ENCODE measurements at places on chromosomes 3 and 15. TPM values are rescaled to one million over a fixed set of nuclear protein-coding genes. Genes with fewer than 3 reads are reported as not detected.

GRCh38 chr3:50423543-50423942 is 64.2 kb upstream of the TMEM115 start:
- H3K36me3 ChIP-seq = no peaks in the 10 kb centered on the region
- H3K4me1 ChIP-seq = peaks cover 21% of the 10 kb centered on the region
- no peaks in the 10 kb centered on the region for H3K27me3 ChIP-seq
- DNase-seq = peak; percentile 37

GRCh38 chr15:68503213-68503612 is 71.2 kb upstream of the ITGA11 start:
- H3K27me3 ChIP-seq = no peaks in the 10 kb centered on the region
- H3K27ac ChIP-seq = no peak overlapping the region
- peaks cover 22% of the 10 kb centered on the region for H3K4me1 ChIP-seq

DNA sequence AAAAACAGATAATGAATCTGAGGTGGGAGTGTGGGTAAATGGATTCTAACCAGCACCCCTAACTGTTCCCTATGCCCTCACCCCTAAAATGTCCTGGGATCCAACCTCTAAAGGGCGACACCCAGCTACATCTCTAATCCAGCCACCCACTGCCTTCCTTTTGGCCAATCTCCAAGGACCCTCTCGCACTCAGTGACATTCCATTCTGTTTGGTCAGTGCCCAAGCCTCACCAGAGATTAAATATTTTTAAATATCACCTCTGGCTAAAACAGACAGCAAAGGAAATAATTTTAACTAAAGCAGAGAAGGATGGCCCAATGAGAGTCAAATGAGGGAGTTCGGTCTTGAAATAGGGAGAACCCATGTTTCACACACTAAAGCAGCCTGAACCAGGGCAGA is 19.9 kb upstream of the SCN10A start:
- peaks cover 2% of the 10 kb centered on the region for H3K4me1 ChIP-seq
- DNase-seq = no peak
- no peaks in the 10 kb centered on the region for H3K36me3 ChIP-seq
- no peak overlapping the region for H3K4me3 ChIP-seq
- no peak overlapping the region for H3K27ac ChIP-seq
- H3K27me3 ChIP-seq = no peaks in the 10 kb centered on the region

GRCh38 chr3:133568294-133569014 is 5.0 kb upstream of the CDV3 start:
- H3K4me1 ChIP-seq = peaks cover 5% of the 10 kb centered on the region
- H3K27me3 ChIP-seq = no peaks in the 10 kb centered on the region
- H3K27ac ChIP-seq = no peak overlapping the region
- H3K36me3 ChIP-seq = no peaks in the 10 kb centered on the region

DNA sequence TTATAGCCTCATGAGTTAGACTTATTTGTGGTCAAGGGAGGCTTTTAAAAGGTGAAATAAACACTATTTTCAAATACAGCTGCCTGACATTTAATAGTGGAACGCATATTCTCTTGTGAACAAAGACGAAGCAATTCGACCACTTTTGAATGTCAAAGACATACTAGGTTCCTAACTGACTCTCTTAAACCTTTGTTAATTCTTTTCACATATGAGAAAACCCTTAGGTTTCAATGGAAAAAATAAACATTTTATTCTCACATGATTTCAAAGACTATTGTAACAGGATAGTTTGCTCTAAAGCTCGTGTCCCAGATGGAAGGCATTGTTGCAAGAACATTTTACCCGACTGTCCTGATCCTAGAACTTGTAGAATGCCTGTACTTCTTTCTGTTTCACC is 74.8 kb upstream of the BOC start:
- no peak overlapping the region for H3K27ac ChIP-seq
- DNase-seq = no peak
- H3K4me1 ChIP-seq = no peaks in the 10 kb centered on the region
- H3K36me3 ChIP-seq = no peaks in the 10 kb centered on the region

DNA sequence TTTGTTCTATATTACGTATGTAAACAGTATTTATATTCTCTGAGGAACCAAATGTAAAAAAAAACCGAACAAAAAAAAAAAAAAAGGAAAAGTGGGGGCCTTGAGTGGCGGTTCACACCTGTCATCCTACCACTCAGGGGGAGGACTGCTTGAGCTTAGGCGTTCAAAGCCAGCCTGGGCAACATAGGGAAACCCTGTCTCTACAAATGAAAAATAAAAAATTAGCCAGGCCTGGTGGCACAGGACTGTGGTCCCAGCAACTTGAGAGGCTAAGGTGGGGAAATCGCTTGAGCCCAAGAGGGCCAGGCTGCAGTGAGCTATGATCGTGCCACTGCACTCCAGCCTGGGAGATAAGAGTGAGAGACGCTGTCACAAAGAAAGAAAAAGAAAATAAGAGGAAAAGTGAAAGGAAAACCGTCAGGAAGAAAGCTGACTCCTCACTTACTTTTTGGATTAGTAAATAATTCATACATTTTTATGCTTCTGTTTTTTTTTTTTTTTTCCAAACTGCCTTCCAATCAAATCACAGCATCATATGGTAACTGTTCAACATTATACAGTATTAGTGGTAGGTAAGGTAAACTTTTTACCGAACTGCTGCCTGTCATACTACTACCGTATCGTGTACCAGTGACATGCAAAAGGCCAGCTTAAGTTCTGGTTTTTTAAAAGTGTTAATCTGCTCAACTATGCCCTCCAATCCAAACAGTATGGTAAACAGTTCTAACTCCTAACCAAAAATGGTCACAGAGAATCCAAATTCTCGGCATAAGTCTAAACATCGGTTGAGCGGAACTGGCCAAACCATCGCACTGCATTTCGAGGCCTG is 1.2 kb downstream of the PHC3 start:
- peak overlapping the region; percentile 99 for H3K4me3 ChIP-seq
- peak; percentile 38 for DNase-seq
- H3K27ac ChIP-seq = peak overlapping the region; percentile 97
- H3K36me3 ChIP-seq = peaks cover 24% of the 10 kb centered on the region
- peaks cover 10% of the 10 kb centered on the region for H3K4me1 ChIP-seq
- H3K27me3 ChIP-seq = no peaks in the 10 kb centered on the region

GRCh38 chr3:110750201-110750600 is 321.4 kb upstream of the NECTIN3 start:
- H3K27ac ChIP-seq = no peak overlapping the region
- H3K27me3 ChIP-seq = no peaks in the 10 kb centered on the region
- peaks cover 3% of the 10 kb centered on the region for H3K4me1 ChIP-seq
- H3K36me3 ChIP-seq = no peaks in the 10 kb centered on the region
- H3K4me3 ChIP-seq = no peak overlapping the region

DNA sequence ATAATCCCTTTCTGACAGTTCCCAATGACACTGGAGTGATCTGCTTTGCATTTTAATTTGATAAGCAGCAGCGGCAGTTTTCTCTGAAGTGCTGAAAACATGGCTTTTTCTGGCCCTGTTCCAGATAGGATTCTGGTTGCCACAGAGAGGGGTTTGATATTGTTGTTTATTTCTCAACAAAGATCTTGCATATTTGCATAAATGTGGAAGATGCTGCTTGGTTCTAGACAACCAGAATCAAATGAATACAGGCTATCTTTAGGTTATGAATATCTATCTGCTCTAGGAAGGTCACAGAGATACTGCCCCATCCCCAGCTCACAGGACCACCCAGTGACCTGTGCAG is 137.1 kb downstream of the ZNF609 start:
- no peaks in the 10 kb centered on the region for H3K27me3 ChIP-seq
- no peak overlapping the region for H3K4me3 ChIP-seq
- H3K4me1 ChIP-seq = peaks cover 6% of the 10 kb centered on the region
- no peak for DNase-seq
- no peak overlapping the region for H3K27ac ChIP-seq

The MED12L gene
- 11.7 TPM for total RNA-seq
